ENCODE measurements at places on chromosomes 13 and 19.

DNA sequence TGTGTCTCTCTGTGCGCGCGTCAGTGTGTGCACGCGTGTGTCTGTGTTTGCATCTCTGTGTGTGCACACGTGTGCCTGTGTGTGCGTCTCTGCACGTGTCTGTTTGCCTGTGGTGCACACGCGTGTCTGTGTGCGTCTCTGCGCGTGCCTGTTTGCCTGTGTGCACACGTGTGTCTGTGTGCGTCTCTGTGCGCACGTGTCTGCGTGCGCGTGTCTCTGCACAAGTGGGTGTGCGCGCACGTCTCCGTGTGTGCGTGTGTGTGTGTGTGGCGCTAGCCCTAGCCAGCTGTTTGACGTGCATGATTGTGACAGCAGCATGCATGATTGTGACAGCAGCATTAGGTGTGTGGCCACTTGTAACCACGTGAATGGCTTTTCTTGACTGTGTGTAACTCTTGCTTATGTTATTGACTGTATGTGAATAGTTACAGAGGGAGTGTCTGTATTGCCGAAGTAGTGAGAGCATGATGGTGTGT lies 31.1 kb downstream of the ZNF146 start:
- no peak for DNase-seq

DNA sequence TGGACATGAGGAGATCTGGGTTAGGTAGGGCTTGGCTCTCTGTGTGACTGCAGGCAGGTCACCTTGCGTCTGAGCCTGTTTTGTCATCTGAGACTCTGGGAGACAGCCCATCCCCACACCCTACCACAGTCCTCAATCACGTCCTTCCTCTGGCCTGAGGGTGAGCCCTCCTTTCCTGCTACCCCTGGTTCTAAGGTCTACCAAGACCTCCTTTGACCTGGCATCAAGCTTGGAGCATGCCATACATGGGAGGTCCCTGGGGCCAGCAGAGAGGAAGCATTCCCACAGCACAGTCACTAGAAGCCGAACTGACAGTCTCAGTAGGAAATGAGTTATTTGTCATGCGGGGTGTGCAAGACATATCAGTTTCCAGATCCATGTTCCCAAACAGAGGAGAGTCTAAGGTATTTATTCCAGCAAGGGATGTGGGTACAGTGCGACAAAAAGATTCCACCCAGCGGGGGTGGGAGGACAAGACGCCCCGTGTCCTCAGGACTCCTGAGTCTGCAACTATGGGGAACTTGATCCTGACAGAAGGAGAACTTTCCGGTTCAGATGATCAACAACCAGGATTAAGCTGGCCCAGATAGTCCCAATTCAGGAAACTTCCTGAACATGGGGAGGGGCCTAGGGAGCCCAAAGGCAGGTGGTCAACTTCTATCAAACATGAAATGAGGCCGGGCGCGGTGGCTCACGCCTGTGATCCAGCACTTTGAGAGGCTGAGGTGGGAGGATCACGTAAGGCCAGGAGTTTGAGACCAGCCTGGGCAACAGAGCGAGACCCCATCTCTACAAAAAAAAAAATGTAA lies 9.5 kb downstream of the ARRDC2 start:
- peak; percentile 25 for DNase-seq

- peak; percentile 99 for DNase-seq
These were observed 11.9 kb upstream of the SPATA13 start for GRCh38 chr13:24148414-24149235.

- DNase-seq = peak; percentile 68
These were observed 843.8 kb upstream of the SPRY2 start for GRCh38 chr13:81184556-81185265.

GRCh38 chr19:31296741-31297390 lies 52.4 kb downstream of the TSHZ3 start:
- DNase-seq = no peak

DNA sequence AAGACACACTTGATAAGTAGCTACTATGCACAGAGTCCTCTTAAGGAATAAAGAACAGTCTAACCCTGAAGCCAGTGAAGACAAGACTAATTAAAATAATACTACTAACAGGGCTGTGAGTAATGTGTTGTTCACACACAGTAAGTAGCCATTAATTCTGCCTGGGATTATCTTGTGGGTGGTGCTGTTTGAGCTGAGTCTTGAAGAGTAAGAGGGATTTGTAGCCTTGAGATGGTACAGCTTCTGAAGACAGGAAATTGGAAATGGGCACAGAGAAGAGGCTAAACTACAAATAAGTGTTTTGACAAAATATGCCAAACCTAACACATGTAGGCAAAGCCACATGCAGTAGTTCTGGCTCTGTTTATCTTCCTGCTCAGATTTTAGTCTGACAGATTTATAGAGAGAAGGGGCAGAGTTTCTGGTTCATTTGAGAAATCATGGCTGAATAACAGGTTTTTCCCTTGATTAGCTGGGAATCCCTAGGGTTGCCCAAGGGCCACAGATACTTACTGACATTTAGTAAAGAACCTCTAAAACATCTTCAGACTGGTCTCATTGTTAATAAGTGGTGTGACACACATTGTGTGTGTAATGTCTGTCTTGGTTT lies 38.0 kb downstream of the ITGBL1 start:
- peak; percentile 59 for DNase-seq

- DNase-seq = no peak
These were observed 6.0 kb upstream of the NKPD1 start for GRCh38 chr19:45166723-45167252.

DNA sequence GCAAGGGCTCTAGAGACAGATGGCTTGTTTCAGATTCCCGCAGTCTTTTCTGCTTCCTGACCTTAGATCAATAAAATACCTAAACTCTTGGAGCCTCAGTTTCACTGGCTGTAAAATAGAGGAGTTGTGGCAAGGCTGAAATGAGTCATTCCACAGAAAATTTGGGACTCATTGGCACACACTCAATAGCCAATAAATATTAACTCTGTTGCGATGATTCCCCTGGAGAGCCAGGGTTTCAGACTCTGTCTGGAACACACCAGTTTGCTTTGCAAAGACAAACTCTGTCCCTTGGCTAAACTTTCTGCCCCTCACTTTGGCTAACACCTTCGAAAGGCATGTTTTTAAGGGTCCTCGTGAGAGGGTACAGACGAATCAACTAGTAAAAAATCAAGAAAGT lies 18.1 kb upstream of the UBE2L5 start:
- no peak for DNase-seq

DNA sequence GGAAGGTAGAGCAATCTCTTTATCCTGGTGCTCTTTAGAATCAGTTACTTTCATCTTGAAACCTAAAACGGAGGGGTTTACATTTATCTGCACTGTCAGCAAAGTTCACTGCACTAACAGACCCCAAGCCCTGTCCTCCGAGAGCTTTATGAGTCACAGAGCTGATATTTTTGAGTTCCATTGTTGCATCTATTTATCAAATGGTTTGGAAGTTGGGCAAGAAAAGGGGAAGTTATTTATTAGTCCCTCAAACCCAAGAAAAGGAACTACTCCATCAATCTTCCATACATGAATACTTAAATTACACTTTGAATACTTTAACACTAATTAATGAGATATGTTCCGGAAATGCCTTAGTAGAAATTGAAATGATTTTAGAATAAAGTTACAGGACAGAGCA lies 55.5 kb downstream of the EDNRB start:
- no peak for DNase-seq

DNA sequence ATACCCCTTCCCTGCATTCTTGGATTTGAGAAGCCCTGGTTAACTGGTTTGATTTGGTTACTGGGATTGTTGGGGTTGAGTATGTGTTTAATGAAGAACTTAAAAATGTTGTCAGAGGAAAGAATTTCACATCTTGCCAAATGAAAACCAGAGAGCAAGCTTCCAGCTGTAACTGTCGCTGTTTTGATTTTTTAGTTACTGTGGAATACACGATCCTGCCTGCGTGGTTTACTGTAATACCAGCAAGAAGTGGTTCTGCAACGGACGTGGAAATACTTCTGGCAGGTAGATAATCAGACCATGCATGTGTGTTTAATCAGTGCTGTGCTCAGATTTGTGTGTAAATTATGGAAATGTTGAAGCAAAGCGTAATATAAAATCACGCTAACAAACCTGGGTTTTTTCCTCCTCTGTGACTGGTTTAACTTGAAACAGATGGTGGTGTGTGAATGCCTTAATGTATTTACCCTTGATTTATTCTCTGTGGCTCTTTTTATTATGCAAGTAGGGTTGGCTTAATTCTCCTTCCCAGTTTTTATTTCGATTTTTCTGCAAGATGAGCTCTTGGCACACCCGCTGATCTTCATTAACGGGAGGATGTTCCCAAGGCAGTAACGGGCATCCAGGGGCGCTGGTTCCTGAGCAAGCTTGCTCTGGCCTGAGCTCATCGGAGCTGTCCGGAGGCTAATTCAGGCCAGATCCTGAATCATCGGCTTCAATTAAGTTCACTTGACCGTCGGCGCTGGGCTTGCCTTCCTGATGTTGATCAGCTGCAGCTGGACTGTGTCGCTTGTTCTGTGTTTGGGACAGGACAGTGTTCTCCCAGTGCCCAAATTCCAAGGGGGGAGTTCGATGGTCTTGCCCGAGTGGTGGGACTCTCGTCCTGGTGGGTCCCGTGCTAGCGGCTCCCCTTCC lies 16.0 kb downstream of the UPF1 start:
- peak; percentile 77 for DNase-seq

- no peak for DNase-seq
These were observed 25.0 kb upstream of the PCCA start for GRCh38 chr13:100063906-100064305.

DNA sequence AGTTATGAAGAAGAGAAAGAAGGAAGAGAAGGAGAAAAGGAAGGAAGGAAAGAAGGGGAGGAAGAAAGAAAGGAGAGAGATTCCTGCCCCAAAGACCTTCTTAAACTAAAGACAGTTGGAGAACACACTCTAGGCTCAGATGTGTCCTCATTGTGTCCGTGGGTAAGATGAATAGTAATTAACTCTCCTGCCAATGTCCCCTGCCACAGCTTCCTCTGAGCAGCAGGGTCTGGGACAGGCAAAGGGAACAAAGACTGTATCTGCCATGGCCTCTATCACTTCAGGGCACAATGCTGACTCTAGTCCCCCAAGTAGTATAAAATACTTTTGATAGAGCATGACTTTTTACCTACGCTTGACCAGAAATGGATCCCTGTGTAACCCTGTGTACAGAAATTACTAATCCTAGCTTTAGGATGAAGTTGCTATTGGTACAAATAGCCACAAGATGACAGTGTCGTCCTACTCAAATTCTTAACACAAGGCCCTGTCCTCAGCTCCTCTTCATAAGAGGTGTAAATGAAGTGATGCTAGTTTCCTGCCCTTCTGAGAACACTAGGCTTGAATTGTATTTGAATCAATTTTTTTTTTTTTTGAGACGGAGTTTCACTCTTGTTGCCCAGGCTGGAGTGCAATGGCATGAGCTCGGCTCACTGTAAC lies 186.2 kb upstream of the GPR12 start:
- peak; percentile 76 for DNase-seq

DNA sequence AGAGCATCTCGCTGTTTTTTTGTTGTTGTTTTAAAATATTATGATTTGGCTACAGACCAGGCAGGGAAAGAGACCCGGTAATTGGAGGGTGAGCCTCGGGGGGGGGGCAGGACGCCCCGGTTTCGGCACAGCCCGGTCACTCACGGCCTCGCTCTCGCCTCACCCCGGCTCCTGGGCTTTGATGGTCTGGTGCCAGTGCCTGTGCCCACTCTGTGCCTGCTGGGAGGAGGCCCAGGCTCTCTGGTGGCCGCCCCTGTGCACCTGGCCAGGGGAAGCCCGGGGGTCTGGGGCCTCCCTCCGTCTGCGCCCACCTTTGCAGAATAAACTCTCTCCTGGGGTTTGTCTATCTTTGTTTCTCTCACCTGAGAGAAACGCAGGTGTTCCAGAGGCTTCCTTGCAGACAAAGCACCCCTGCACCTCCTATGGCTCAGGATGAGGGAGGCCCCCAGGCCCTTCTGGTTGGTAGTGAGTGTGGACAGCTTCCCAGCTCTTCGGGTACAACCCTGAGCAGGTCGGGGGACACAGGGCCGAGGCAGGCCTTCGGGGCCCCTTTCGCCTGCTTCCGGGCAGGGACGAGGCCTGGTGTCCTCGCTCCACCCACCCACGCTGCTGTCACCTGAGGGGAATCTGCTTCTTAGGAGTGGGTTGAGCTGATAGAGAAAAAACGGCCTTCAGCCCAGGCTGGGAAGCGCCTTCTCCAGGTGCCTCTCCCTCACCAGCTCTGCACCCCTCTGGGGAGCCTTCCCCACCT lies 183.3 kb downstream of the KDM4B start:
- no peak for DNase-seq

DNA sequence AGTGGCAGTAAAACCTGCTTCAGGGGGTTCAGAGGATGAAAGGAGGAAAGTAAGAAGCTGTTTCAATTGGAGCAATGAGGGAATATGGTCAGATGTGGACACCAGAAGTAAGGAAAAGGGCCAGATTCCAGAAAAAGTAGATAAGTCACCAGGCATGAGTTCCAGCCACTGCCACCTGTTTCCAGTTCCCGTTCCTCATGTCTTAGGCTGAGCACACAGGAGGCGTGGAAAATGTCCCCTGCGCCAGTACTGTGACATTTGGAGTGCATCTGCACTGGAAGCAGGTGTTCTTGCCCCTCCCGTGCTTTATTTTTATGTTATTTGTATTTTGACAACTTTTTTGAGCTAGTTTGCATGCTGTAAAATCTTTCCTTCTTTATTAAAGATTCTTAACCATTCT lies 25.3 kb downstream of the LMO7 start:
- DNase-seq = no peak

DNA sequence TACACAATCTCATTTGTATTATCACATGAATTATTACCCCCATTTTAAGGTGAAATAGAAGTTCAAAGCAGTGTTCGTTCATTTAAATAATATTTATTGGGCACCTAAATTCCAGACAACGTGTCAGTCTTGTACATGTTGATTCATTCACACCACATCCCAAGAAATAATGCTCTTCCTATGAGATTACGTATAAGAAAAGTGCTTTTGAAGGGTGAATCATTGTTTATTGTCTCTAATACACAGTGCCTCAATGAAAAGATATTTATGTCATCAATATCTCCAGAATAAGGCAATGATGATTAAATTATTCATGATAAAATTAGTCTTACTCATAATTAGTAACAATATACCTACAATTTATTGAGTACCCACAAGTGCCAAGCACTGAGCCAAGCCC lies 35.6 kb downstream of the CLDN10 start:
- no peak for DNase-seq

DNA sequence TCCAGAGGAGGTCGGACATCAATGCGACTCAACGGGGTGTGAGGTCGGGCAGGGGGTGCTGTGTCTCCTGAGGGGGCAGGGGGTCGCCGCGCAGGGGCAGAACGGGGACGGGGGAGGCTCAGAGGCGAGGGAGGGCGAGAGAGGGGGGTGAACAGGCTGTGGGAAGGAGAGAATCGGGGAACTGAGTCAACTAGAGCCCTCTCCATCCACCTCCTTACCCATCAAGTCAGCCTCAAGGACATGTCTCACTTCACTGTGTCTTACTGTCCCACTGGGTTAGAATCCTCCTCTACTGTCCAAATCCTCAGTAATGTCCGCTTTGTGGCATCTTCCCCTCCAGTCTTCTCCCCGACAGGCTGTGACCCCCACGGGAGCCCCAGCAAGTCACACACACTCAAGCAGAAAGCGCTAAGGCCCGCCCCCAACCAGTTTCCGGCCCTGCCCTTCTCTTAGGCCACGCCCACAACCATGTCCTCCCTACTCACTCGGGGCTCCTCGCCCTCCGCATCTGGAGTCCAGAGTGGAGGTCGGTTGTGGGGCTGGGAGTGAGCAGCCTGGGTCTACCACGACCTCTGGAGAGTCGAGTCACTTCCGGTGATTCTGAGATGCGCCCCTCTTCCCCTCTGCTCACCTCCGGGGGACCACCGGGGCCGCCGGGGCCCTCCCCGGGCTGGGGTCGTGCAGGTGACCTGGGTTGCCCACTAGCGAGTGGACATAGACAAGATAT lies 9.3 kb downstream of the PLEKHA4 start:
- no peak for DNase-seq

Measured in ELR (cell line).